ENCODE measurements at places on chromosomes 4 and X.

DNA sequence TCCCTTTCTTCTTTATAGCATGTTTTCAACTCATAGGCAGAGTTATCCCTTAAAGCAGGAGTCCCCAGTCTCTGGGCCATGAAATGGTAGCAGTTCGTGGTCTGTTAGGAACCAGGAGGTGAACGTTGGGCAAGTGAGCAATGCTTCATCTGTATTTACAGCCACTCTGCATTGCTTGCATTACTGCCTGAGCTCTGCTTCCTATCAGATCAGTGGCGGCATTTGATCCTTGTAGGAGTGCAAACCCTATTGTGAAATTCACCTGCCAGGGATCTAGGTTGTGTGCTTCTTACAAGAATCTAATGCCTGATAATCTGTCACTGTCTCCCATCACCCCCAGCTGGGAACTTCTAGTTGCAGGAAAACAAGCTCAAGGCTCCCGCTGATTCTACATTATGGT is 39.8 kb downstream of the DTHD1 start:
- no peak for DNase-seq

GRCh38 chrX:66602381-66602938 is 36.4 kb downstream of the EDA2R start:
- DNase-seq, result no peak

- no peak for DNase-seq
Observed at GRCh38 chr4:129364747-129365452, 268.9 kb downstream of the C4orf33 start.

GRCh38 chr4:65019775-65020174 is 610.5 kb upstream of the TECRL start:
- no peak for DNase-seq

DNA sequence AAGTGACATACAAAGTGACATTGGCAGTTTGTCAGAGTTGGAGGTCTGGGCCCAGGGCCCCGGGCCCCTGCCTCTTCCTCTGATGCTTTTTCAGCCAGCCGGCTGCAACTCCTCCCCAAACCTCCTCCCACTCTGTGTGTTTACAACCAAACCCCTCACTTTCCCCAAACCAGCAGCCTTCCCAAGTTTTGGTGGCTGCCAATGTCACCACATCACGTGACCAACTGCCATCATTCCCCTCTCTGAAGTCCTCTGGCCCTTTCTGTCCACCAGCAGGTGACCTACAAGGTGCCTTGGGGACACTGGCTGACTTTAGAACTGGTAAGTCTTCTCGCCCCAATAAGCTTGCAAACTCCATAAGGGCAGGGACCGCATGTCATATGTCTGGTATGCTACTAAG is 357.7 kb downstream of the BCOR start:
- no peak for DNase-seq

- no peak for DNase-seq
Observed at GRCh38 chr4:99856166-99856565, 38.1 kb downstream of the LAMTOR3 start.

- no peak for DNase-seq
Observed at GRCh38 chr4:88803600-88804096, 106.0 kb upstream of the NAP1L5 start.

DNA sequence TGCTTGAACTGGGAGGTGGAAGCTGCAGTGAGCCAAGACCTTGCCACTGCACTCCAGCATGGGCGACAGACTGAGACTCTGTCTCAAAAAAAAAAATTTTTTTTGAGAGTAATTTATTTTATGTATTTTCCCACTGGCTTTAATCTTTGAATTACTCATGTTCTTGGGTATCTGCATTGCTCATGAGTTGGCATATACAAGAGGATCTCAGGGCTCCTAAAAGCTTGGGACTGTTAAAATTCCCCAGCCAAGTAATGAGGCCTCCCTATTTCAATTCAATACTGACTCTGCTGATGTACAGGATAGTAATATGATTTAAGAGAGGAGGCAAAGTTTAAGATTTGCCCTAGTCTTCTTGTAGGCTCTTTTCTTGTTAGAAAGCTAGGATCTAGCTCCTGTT is 6.2 kb downstream of the IL21 start:
- no peak for DNase-seq

GRCh38 chr4:6914448-6914847 is 4.8 kb downstream of the TBC1D14 start:
- no peak for DNase-seq

DNA sequence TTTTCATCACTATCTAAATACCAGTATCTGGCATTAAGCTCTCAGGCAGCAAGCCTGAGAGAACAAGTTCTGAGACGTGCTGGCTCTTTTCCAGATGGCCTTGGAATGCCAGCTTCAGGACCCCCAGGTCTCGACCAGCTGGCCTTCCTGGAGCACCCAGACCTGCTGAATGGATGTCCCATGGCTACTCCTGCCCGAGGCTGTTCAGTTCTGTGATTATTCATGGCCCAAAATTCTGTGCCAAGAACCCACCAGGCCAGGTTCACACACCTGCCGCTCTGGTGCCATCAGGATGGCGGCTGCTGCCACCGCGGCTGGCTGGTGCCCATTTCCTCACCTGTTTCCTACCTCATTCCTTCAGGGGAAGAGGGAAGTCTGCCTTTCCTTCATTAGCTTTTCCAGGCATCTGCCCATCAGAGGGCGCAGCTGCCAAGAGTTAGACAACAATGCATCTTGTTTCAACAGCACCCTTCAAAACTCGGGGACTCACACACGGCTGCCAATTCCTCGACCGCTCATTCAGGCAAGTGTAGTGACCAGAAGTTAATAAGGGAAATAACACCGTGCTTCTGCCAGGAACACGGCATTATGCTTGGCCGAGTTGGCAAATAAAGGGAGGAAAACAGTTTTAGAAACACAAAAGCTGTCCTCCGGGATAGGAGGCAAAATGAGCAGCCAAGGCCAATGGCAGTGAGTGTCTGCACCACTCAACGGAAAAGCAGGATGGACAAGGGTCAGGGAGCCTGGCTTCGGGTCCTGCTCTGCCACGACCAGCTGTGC is 173.8 kb downstream of the NSUN7 start:
- DNase-seq, result no peak

- no peak for DNase-seq
Observed at GRCh38 chr4:15672101-15672500, 9.5 kb upstream of the FAM200B start.

- no peak for DNase-seq
Observed at GRCh38 chr4:183807420-183808096, 97.5 kb upstream of the STOX2 start.

DNA sequence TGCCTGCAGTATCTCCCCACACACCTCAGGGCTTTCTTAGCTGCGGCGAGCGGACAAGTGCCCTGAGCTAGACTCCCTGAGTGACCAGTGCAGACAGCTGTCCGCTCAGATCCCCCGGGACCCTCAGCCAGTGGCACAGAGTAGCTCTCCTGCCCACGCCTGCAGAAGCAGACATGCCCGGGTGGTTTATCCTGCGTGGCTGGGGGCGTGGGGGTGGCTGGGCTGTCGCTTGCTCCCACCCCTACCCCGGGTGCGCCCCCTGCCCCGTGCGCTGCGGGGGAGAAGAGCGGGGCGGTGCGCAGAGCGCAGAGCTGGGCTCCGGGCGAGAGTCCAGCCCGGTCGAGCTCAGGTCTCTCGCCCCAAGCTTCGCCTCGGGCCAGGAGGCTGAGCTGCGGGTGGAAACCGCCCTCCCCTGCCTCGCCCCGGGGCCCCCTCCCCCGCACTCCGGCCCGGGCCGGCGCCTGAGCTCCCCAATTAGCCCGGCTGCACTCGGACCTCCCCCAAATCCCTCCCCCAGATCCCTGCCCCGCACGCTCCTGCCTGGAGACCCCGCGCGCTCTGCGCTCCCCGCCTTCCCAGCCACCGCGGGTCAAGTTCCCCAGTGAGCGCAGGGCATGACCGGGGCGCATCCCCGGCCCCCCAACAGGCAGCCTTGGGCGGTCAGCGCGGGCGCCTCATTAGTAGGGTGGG is 11.7 kb upstream of the SHOX start:
- no peak for DNase-seq

DNA sequence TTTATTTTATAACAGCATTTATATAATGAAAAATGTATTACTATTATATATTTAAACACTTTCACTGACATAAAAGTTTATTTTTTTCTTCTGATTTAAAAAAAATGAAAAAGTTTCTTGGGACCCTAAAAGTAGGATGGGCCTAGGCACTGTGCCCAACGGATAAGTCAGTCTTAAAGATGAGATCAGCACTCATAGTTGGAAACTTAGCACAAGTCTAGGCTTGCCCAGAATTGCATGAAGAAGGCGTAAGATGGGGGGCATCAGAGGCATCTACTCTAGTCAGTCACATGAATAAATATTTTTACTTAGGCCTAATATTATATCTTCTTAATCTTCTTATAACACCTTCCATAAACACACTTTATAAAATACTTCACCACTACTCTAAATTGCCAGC is 306.7 kb upstream of the GRID2 start:
- no peak for DNase-seq

GRCh38 chr4:186886759-186887158 is 163.1 kb upstream of the FAT1 start:
- no peak for DNase-seq

DNA sequence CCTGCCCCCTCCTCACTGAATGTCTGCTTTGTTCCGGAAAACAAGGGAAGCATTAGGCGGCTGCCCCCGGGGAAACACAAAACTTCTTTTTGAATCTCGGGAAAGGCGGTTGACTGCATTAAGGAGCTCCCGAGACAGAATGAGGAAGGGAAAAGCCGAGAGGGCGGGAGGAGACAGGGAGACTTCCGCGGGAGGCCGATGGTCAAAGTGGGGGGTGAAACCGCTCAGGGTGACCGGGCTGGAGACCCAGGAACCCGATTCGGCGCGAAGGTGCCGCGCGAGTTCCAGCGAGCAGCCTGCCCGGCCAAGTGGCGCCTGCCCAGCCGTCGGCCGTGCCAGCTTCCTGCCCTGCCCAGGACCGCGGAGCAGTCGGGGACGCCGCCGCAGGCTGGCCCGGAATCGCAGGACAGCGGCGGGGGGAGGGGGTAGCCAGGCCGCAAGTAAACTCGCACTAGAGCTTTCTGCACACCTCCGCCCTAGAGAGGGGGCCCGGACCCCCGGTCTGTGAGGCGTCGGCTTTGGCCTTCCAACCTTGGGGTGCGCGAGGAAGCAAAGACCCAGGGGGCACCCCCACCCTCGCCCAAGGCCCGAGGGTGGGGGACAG is 55.1 kb upstream of the BCOR start:
- DNase-seq, result peak; percentile 4

- no peak for DNase-seq
Observed at GRCh38 chr4:77734928-77735327, 84.2 kb downstream of the CNOT6L start.

DNA sequence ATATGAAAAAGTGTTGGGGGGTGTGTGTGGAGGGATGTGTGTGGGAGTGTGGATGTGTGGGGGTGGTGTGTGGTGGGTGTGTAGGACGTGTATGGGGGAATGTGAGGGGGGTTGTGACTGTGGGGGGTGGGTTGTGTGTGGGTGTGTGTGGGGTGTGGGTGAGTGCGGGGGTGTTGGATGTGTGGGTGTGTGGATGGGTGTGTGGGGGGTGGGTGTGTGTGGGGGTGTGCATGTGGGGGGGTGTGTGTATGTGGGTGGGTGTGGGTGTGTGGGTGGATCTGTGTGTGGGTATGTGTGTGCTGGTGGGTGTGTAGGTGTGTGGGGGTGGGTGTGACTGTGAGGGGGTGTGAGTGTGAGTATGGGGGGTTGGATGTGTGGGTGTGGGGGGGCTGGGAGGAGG is 47.8 kb downstream of the KDR start:
- no peak for DNase-seq

- no peak for DNase-seq
Observed at GRCh38 chr4:173174594-173175012, 6.0 kb downstream of the GALNT7 start.

DNA sequence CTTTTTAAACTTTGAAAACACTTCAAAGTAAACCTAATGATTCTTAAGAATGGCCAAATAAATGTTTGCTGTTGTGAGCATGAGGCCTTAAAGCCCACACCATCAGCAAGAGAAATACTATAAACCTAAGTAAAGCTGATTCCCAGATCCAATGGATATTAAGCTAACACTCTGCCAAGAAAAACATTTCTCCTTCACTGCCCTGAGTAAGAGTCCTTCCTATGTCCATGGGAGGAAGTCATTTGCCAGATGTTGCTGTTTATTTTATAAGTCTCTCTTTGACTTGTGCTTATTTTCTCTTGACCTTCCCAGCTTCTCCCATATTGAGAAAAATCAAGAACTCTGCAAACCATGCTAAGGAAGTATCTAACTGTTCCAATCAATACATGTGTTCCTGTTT is 154.3 kb upstream of the EDNRA start:
- no peak for DNase-seq

DNA sequence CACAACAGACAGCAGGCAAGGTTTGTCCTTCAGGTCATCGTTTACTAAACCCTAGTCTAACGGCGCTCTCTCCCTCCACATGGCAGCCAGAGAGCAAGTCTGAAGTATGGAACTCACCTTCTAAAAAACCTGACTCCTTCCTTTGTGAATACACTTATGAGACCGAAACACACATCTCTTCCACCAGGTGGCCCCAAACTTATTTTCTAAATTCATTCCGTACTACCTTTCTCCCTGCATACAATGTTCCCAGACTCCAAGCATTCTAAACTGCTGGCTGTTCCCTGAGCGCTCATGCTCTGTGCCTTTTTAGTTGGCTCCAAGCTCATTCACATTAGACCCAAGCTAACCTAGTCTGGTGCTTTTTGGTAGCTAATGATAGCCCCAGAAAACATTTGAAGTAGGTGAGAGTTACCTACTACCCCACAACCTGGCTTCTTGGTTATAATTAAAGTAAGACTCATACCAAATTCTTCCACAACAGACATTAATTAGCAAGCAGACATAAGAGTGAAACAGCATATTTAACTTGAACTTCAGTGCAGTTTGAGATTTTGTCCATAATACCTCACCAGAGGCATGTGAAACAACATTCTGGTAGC is 67.6 kb upstream of the DCLK2 start:
- DNase-seq, result no peak

GRCh38 chr4:168480931-168481611 is 779 bp upstream of the DDX60L start:
- no peak for DNase-seq

DNA sequence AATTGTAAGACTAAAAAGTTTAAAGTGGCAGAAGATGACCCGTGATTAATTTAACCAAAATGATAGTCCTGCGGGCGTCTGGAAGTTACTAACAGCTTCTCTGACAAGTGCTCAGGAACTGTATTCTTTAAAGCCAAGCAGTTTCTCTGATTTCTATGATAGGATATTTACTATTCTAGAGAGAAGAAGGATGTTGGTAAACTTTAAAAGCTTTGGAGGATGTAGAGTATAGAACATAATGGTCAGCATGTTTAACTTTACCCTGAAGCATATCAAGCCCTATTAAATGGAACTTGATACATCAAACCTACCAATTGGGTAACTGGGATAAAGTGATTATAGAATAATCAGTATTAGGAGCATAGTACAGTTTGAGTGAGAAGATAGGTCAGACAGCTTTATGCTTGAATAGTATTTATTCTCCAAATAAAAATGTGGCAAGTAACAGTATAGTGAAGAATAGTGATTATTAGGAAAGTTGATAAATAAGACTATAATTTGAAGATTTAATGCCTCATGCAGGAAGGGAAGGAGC is 1.8 kb downstream of the STIM2 start:
- DNase-seq, result no peak

Measured in cortex of kidney (tissue), 1 donor.